ENCODE measurements at places on chromosomes 16 and 17.

DNA sequence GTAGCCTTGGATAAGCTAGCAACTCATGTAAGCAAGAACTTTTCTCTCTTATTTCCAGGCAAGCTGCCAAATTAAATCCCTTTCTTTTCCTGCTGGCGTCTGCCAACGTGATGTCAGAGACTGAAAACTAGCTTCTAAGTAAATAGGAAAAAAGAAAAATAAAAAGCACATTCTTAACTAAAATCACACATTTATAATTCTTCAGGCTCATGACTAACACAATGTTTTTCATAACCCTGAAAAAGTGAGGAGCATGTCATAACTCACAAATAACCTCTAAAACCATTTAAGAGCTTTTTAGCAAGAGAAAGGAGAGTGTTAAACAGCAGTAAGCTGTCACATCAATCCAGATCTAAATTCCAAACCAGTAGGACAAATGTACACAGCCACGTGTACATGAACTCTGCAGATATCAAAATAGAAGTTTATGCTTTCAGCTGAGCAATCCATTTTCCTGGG is 110.0 kb downstream of the N4BP1 start:
- DNase-seq = no peak

DNA sequence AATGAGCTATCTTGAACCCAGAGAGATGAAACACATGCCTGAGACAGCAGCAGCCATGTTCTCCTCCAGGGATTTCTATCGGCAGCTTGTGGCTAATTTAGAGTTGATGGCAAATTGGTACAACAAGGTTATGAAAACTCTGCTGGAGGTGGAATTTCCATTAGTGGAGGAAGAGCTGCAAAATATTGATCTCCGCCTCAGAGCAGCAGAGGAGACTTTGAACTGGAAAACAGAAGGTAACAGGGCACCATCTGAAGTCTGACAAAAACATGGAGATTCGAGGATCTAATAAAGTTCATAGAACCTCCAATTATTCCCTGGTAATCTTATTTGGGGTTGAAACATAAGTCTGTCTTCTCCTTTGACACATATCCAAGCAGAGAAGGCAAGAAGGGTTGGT is 52.8 kb downstream of the DNAH9 start:
- no peak for DNase-seq

GRCh38 chr17:64129515-64129764 is 504 bp downstream of the ERN1 start:
- DNase-seq = no peak

DNA sequence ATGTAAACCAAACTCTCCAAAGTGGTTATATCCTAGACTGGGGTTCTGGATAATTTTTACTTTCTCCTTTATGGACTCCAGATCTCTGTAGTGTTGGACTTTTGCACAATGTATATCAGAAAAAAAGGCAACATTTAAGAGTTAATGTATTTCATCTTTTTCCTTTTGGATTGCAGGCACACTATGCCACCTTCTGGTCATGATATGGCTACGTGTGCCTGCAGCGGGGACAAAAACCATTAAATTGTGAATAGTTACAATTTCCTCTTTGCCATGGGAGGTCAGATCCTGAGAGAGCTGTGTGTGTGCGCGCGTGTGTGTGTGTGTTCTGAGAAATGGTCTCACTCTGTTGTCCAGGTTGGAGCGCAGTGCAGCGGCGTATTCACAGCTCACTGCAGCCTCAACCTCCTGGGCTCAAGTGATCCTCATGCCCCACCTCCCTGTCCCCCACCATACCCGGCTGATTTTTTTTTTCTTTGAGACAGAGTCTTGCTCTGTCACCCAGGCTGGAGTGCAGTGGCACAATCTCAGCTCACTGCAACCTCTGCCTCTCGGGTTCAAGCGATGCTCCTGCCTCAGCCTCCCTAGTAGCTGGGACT is 4.3 kb upstream of the SGF29 start:
- DNase-seq = no peak

GRCh38 chr16:27803775-27804549 is 254.0 kb downstream of the KATNIP start:
- no peak for DNase-seq

GRCh38 chr17:50467114-50467854 is 1.4 kb downstream of the CHAD start:
- no peak for DNase-seq

- no peak for DNase-seq
Measured at GRCh38 chr17:61662741-61663140, 71.7 kb upstream of the NACA2 start.

GRCh38 chr17:32943647-32944191 is 15.8 kb downstream of the TMEM98 start:
- DNase-seq = no peak

GRCh38 chr17:2138318-2138717 is 83.4 kb downstream of the HIC1 start:
- no peak for DNase-seq

GRCh38 chr17:21033350-21033749 is 9.5 kb downstream of the USP22 start:
- DNase-seq = no peak

All from posterior cingulate gyrus (tissue), 11 donors.